ENCODE measurements at places on chromosomes 7 and 10. TPM values are rescaled to one million over a fixed set of nuclear protein-coding genes. Genes with fewer than 3 reads are reported as not detected.

Gene PMS2
- 27.3 TPM for total RNA-seq

Gene CAV1
- total RNA-seq = 1.4 TPM

Gene FAM107B
- total RNA-seq = 203 TPM

Gene CALML5
- total RNA-seq = not detected

Gene CHN2
- 1.6 TPM for total RNA-seq

Gene CLDN15
- total RNA-seq = 13.3 TPM

Gene ATRNL1
- total RNA-seq = 1.0 TPM

Gene CPXM2
- total RNA-seq = not detected

Gene SERPINE1
- 0.27 TPM for total RNA-seq

Gene SPDYE2
- total RNA-seq = not detected

Gene FLNC
- total RNA-seq = 0.23 TPM

Gene TSPAN12
- total RNA-seq = not detected

Gene VSTM2A
- not detected for total RNA-seq

Gene FGL2
- 1.1 TPM for total RNA-seq

All from activated naive CD8-positive, alpha-beta T cell treated with anti-CD3 and anti-CD28 coated beads for 36 hours (primary cell).